ENCODE measurements at places on chromosomes 1 and 21. TPM values are rescaled to one million over a fixed set of nuclear protein-coding genes. Genes with fewer than 3 reads are reported as not detected.

DNA sequence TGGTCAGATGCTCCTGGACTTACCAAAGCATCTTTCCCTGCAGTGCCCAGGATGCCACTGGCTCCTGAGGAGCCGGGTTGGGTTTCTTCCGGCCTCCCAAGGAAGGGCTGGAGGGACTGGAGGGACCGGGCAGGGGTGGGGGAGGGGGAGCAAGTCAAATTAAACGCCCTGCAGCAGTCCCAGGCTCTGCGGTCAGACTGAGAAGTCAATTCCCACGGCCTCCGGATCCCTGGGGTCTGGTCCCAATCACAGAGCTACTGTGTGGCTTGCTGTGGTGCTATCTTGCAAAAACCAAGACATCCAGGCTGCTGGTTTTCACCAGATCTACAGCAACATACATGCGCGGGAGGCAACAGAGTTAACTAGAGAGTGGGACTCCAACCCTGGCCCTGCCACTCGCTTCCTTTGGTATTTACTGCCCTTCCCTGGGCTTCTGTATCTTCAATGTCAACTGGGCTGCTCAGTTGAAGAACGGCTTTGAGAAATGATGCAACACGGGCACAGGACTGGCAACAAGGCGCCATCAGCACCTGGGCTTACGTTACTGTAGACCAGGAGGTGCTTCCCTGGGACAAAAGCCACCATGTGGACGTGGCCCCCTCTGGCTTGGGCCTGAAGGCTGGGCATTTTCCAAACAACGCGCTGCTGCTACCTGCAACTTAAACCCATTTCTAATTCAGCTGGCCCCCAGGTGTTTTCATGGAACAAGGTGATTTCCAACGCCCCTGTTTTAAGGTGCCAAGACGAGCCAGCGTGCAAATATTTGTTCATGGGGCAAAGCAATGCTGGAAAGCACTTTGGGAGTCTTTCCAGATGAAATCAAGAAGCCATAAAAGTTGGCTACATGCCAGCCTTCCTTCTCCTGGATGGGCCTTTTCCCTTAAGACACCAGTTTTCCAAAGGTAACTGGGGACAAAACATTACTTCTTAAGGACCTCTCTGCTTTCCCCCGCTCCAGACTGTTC is 11.5 kb downstream of the RCC2 start:
- DNase-seq = no peak

ELAVL4 gene
- total RNA-seq = not detected

DNA sequence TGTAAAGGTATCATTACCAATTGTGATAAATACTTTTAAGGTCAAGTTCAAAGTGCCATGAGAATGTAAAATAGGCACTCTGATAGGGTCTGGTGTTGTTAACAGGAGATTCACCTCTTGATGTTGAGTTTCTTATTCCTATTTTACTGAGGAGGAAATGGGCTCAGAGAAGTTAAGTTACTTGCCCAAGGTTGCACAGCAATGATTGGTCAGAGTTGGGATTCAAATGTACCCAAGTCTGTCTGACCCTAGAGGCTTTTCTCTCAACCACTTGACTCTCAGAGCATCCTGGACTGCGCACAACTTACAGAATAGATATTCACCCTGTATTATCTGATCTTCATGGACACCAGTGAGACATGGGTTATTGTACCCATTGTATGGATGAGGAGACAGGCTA is 33.9 kb downstream of the SOX13 start:
- DNase-seq = no peak

DNA sequence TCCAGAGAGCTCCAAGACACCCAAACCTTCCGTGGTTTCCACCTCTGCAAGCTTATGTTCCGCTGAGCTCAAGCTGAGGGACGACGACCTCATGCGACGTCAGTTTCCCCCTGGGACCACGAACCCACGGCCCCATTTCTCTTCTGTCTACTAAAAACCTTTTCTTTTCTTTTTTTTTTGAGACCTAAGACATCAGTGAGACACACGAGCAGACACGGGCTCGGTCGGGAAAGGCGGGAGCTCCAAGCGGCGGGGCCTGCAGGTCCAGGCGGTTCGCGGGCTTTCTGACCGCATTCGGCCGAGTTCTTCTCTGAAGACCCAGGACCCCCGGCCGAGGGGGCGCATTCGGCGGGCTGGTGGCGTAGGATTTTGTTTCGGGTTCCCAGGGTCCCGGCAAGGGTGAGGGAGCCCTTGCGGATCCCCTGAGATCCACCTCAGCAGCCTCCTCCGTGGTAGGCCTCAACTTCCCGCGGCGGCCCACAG is 402 bp downstream of the C21orf58 start:
- no peak for DNase-seq

GRCh38 chr1:93619507-93620171 is 62.0 kb downstream of the BCAR3 start:
- DNase-seq = no peak

GRCh38 chr1:215215846-215216245 is 133.3 kb downstream of the KCNK2 start:
- no peak for DNase-seq
